NCI-H1092 (cell line): ENCODE measurements at places on chromosomes 5 and 9.

- DNase-seq: no peak
Observed at GRCh38 chr5:169006842-169007790, 293.8 kb downstream of the SLIT3 start.

- no peak for DNase-seq
Observed at GRCh38 chr9:77304543-77304942, 127.2 kb downstream of the VPS13A start.

- no peak for DNase-seq
Observed at GRCh38 chr5:23840083-23840482, 332.7 kb downstream of the PRDM9 start.

DNA sequence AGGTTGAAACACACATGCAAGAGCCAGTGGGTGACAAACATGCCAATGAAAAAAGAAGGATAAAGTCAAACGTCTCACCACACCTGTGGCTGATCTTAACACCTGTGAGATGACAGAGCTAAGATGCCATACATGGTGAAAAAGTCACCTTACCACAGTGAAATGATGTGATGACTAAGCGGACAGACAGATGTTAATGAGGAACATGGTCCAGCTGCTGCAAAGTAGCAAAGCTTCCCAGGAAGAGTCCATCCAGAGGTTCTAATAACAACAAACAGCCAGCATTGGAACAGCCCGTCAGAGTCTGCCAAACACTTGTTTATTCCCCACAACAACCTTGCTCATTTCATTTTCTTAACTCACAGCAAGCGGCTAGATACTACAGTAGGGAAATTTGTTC lies 1.9 kb downstream of the KIAA1191 start:
- DNase-seq: no peak

DNA sequence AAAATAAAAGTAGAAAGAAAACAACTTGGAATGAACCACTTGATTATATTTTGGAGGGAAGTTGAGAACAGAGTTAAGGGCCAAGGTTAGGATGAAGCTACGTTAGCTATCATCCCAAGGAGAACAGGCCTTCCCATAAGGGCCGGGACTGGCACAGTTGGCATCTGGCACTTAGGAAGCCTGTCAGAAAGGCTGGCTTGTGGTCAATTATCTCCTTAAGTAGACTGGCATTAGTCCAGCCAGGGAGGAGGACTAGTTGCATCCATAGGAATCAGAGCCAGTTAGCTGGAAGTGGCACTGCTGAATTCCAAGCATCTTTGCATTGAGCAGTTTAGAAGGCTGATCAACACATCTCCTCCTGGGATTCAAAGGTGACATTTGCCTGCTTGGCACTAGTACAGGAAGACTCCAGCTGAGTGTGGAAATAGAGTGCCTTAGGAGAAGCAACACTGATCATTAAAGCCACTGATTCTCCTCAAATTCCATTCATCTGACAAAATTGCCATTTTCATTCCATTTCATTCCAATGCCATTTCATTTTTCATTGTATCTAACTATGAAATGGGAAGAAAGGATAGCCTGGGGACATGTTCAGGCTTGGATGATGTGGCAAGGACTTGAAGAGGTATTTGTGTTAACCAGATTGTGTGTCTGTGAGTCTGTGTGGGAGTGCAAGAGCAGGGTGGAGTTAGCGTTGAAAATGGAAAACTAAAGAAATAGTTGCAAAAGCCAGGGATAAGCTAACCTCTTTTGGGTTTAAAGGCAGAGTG lies 5.5 kb downstream of the FOXB2 start:
- no peak for DNase-seq

DNA sequence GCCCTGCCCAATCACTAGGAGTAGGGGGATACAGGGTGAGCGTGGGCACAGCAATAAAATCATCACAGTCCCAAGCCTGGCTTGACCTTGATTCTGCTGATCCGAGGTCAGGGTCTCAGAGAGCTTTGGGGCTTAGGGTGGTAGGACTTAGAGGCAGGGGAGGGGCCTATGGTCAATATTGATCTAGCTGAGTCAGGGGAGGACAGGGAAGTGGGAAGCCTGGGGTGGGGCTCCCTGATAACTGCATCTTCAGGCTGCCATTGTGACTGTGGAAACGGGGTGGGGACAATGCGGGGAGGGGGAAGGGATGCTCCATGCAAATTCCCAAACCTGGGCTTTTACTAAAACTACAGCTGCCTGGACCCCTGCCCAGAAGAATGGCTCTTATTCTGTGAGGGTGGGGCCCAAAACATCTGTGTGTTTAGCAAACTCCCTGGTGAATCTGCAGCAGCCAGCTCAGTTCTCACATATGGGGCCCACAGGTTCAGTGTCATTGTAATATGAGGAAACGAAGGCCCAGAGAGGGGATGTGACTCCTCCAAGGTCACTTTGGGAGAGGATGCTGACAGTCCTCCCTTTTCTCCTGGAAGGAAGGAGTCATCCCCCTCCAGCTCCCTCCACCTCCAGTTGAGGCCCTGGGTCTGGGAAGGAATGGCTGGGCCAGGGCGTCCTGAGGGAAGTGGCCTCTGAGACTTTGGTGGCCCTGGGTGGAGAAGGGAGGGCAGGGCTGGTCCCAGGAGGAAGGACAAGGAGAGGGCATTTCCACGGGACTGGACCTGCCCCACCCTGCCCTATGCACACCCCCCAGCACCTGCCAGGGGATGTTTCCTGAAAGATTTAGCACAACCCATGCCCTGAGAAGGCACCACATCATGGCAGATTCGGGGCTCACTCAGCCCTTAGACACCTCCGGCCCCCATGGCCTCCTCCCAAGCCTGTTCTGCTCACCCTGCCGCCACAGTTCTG lies 26.4 kb downstream of the SLC6A7 start:
- no peak for DNase-seq

GRCh38 chr9:133375116-133375723 lies 640 bp downstream of the SURF4 start:
- no peak for DNase-seq

- no peak for DNase-seq
Observed at GRCh38 chr9:129275626-129276247, 97.7 kb upstream of the IER5L start.

GRCh38 chr9:137095664-137096517 lies 9.1 kb downstream of the MAN1B1 start:
- DNase-seq: no peak

DNA sequence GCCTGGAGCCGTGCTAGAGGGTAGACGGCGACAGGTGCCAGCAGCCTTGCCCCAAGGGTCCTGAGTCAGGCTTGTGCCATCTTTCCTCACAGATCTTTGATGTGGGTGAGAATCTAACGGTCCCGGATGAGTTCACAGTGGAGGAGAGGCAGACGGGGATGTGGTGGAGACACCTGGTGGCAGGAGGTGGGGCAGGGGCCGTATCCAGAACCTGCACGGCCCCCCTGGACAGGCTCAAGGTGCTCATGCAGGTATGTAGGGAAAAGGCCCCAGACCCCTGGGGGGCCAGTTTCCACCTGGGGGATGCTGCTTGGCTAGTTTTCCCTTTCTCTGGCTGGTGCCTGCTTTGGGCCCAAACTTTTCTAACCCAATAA lies 24.0 kb downstream of the PTGES2 start:
- no peak for DNase-seq

GRCh38 chr9:98378206-98378780 lies 122.8 kb upstream of the TBC1D2 start:
- DNase-seq: no peak

- peak; percentile 61 for DNase-seq
Observed at GRCh38 chr9:5499889-5500398, 10.4 kb upstream of the PDCD1LG2 start.

DNA sequence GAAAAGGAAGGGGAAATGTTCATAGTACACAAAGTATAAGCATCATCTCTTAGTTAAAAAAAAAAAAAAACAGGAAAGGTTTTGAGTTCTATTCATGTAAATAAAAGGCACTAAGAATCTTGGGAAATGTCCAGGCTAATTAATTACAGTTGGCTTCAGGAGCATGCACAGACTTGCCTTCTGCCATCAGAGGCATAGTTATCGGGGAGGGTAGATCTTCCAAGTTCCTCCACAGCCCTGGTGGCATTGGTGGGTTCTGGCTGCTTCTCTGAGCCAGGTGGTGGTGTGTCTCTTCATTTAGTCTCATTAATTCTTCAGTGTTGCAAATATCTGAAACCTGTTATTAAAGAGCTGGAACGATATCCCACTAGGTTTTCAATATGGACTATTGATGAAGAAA lies 85.2 kb downstream of the TMEM252 start:
- no peak for DNase-seq

DNA sequence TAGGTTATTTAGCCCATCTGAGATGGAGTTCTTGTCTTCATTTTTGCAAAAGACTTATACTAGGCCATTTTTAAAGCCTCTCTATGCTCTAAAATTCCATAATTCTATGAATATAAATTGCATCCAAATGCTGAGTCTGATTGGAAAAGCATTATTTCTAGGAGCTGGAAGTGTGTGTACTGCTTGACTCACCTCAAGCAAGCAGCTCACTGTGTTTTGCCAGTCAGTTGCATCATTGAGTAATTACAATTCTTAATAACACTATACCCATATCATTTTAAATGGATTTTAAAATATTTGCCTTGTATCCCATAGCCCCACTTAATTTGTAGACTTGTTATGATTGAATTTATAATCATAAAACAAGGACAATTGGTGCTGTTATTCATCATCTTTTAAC lies 161.0 kb downstream of the PAM start:
- DNase-seq: no peak

DNA sequence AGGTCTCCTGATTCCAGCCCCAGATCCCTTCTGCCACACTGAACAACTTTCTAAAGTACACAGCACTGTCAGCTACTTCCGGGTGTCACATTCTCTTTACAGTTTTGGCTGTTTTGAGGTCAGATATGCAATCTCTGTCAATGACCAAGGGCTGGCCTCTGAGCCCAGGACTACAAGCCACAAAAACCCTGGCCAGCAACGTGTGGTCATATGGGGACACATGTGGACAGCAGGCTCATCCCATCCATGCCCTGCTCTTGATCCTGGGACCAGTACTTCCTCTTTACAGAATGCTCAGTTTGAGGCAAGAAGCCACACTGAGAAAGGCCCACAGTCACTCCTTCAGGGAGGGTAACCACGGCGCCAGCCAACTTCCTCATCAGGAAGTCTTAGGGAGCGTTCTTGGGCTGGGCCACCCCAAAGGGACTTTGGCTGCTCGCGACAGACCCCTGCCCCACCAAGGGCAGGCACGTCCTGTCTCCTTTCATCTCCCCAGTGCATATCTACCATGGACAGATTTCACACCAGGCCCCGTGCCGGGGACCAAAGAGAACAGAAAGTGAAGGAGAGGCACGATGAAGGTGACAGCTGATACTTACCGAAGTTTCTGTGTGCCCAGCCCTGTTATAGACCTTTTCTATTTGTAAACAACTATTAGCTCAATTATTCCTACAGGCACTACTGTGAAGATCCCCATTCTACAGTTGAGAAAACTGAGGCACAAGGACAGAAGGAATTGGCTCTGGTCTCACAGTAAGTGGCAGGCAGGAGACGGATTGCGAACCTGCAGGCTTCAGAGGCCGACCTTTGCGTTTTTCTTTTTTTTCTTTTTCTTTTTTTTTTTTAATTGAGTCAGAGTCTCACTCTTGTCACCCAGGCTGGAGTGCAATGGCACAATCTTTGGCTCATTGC lies 37.3 kb downstream of the STK10 start:
- DNase-seq: no peak

- DNase-seq: no peak
Observed at GRCh38 chr5:145743396-145744061, 91.6 kb downstream of the PRELID2 start.

- peak; percentile 23 for DNase-seq
Observed at GRCh38 chr5:122195802-122196394, 66.6 kb downstream of the ZNF474 start.

- DNase-seq: no peak
Observed at GRCh38 chr5:181040631-181040945, 522 bp downstream of the BTNL9 start.

GRCh38 chr5:54443270-54443669 lies 12.2 kb upstream of the HSPB3 start:
- DNase-seq: no peak

- no peak for DNase-seq
Observed at GRCh38 chr5:77358255-77359205, 133.6 kb downstream of the WDR41 start.

- DNase-seq: no peak
Observed at GRCh38 chr5:120567066-120567465, 103.0 kb downstream of the PRR16 start.

DNA sequence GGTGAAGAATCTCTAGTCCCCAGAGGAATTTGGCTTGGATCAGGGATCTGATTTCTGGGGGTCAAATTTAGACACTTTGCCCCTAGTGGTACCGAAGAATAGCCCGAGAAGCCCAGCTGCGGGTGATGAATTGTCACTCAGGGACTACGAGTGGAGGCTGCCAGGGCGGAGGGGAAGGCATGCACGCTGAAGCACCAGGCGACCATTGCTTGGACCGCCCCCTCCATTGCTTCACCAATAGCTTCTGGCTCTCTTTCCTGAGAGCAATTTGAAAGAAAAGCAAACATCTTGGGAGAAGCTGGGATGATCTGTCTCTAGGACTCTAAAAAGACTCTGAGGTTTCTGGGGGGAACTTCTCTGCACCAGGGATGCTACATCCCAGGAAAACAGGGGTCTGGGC lies 137.6 kb downstream of the CRB2 start:
- no peak for DNase-seq

GRCh38 chr5:93621327-93621798 lies 38.3 kb downstream of the NR2F1 start:
- DNase-seq: peak; percentile 65

DNA sequence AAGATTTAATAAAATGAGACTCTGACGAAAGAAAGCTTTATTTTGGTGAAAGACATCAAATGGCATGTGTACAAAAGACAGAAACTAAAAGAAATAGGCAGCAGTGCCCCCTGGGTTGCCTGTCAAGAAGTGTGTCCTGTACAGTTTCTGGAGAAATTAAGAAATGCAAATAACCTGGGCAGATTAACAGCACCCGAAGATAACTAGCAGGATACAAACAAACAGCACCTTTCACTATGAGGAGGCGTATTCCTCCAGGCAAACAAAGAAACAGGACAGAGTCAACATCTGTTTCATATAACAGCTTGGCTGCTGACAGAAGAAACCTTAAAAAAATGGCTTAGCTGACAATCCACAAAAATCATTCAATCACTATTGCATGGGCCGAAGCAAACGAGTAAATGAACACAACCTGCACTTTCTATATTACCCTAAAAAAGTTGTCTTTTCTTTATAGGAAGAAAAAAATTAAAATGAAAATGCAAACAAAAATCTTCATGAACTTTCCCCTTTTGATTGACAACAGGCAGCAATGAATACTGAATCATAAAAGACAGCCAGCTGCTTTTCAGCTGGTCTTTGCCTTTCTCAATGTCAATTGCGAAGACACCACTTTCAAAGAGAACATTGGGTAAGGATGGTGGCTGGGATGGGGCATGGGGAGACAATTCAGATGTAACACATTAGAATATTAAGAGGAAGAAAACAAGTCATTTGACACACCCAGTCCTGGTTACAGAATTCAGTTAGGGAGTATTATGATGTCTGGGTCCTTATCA lies 162.1 kb downstream of the ARL15 start:
- no peak for DNase-seq

- no peak for DNase-seq
Observed at GRCh38 chr9:137965177-137965795, 87.7 kb downstream of the CACNA1B start.
